Activated CD8-positive, alpha-beta memory T cell treated with anti-CD3 and anti-CD28 coated beads for 4 hours (primary cell): ENCODE measurements at places on chromosomes 12 and 14.

GRCh38 chr12:119589097-119589496 lies 4.5 kb upstream of the TMEM233 start:
- no peak for DNase-seq

DNA sequence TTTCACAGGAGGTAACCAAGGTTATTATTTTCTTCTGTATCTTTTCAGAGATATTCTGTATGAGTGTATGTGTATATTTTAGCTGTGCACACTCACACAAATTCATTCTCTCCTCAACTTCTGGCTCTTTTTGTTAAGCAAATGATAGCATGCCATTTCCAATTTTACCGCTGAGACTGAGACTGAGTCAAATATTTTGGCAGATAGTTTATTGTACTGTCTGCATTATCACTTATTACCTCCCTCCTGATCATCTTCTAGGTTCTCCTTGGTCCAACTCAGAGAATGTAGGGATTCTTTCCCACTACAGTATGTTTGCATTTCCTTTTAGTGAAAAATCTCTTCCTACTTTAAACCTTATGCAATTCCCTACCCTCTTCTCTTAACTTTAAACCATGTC lies 33.3 kb downstream of the DACT1 start:
- DNase-seq: no peak

DNA sequence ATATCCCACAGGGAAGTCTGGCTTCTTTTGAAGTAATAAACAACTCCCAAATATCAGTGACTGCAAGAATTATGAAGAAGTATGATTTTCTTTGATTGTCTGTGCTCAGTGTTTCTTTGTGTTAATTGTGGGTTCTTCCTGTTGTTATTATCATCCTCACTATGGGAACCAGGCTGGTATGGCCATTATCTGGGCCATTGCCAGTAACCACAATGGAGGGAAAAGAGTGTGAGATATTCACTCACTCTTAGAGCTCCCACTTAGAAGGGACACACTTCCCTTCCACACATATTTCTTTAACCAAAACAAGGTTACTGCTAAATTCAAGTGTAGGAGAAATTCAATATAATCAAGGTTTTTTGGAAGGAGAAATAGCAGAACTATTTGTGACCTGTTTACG lies 503.7 kb downstream of the SLC6A15 start:
- no peak for DNase-seq

DNA sequence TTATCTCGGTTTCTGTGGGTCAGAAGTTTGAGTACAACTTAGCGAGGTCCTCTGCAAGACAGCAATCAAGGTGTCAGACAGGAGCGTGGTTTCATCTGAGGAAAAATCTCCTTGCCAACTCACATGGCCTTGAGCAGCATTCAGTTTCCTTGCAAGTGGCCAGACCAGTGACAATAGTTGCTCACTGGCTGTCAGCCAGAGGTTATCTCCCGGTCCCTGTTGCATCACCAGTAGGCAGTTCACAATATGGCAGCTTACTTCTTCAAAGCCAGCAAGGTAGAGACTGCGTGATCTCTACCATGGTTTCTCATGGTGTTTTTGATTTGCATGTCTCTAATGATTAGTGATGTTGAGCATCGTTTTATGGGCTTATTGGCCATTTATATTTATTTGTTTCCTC lies 143.8 kb upstream of the DAAM1 start:
- DNase-seq: no peak

- DNase-seq: no peak
These were observed 72.5 kb downstream of the ITPK1 start for GRCh38 chr14:93042968-93043940.

DNA sequence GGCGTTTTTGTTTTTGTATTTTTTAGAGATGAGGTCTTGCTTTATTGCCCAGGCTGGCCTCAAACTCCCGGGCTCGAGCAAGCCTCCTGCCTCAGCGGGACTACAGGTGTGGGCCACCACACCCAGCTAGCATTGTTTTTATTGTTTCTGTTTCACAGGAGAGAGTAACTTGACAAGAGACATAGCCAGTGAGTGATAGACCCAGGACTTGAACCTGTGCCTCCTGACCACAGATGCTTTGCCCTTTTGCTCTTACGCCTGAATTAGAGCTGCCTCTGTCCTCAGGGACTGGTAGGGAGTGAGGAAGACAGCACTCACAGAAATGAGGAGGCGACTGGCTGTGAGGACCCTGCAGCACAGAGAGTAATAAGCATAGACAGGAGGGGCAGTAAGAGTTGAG lies 2.3 kb downstream of the EVL start:
- no peak for DNase-seq

GRCh38 chr14:99093532-99094517 lies 178.2 kb downstream of the BCL11B start:
- DNase-seq: no peak

GRCh38 chr12:49489154-49489553 lies 49.7 kb upstream of the KCNH3 start:
- no peak for DNase-seq

DNA sequence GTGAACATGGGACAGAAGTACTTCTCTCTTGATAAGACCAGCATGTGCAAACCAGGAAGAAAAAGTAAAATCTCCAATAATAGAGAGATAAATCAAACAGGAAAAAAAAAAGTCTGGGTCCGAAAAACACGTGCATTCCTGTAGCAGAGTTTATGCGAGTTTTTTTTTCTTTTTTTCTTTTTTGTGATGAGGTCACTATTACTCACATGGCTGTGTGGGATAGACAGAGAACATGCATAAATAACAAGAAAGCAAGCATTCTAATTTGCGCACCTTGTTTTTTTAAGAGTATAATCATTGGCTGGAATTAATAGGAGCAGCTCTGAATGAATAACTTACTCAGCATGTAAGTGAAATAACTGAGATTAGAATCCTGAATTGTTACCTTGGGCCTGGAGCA lies 91.9 kb upstream of the CPM start:
- no peak for DNase-seq

DNA sequence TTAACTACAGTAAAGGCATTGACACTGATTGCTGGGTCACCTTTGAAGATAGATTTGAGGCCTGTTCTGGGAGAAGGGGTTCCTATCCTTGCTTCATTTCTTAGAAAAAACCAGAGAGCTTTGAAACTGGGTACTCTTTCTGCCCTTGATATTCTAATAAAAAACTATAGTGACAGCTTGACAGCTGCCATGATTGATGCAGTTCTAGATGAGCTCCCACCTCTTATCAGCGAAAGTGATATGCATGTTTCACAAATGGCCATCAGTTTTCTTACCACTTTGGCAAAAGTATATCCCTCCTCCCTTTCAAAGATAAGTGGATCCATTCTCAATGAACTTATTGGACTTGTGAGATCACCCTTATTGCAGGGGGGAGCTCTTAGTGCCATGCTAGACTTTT lies 36.4 kb downstream of the CAND1 start:
- no peak for DNase-seq

DNA sequence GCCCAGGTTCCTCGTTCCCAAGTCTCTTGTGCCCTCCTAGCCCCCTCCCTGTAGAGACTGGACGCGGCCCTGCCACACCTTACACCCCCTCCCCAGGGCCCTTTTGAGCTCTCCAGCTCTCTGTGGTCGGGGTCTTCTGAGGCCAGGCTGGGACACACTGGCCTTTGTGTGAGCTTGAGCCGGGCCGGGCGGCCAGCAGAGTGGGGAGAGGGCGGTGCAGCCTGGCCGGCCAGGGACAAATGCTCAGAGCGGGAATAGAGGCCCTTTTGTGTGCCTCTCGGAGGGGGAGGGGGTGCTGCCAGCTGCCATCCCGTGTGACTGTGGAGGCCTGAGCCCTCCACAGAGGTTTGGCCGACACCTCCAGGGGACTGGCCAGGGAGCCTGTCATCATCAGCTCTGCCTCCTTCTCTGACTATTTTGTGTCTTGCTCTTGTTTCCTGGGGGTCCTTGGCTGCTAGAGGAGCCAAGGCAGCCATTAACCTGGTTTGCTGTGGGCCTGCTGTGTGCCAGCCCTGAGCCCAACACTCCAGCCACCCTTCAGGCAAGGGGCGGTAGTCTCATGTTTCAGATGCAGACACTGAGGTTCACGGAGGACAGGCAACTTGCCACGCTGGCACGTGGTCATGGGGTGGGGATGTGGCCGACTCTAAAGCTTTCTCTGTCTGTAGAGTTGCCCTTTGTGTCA lies 13.6 kb downstream of the FAM222A start:
- DNase-seq: no peak

DNA sequence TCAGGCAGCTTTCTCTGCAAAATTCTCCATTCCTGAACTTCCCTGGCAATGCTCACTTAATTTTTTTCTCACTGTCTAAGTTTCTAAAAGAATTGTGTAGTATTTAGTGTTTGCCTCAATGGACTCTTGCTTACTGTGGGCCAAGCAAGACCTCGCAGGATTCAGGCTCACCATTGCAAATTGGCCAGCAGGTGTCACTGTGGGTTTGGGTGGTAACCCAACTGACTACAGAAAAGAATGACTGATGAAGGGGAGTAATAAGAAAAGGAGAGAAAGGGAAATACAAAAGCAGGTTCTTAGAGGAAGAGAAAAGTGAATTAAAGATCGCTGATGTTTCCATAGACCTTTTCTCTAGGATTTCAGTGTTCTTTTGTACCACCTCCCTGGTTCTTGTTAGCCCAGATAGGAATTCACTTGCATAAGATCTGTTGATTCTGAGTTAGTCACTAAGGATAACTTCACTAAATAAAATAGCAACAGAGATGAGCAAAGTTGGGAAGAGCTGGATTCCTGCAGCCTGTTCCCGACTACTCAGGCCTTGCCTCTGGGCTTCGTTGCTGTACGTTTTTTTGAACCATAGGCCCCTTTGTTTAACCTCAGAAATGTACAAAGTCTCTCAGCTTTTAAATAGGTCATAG lies 386.5 kb upstream of the DDHD1 start:
- DNase-seq: no peak

GRCh38 chr12:113897406-113897805 lies 68.7 kb downstream of the RBM19 start:
- DNase-seq: no peak

DNA sequence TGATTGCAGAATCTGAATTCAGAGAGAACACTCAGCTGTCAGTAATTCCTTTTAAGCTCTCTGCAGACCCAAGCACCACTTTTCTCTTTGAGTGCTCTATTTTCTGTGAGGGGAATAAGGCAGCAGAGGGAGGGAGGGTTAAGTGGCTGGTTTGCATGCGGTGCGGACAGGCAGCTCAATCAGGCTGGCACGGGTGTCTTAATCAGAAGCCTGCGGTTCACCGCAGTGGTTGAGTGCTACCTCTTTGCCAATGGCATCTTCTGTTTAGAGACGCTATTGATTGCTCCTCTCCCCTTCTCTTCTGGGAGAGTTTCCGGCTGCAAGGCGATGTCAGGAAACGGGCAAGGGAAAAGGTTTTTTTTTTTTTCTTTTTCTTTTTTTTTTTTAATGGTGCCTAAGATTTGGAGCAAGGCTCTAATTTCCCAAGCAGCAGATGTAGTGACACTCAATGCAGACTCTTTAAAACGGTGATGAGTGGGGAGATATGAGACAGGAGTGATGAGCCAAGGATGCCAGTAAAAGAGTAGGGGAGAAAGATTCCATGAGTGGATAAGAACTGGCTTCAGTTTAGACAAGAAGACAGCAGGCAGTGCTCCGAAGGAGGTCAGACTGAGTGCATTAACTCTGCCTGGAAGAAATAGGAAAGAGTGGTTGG lies 533.7 kb upstream of the SEL1L start:
- no peak for DNase-seq

DNA sequence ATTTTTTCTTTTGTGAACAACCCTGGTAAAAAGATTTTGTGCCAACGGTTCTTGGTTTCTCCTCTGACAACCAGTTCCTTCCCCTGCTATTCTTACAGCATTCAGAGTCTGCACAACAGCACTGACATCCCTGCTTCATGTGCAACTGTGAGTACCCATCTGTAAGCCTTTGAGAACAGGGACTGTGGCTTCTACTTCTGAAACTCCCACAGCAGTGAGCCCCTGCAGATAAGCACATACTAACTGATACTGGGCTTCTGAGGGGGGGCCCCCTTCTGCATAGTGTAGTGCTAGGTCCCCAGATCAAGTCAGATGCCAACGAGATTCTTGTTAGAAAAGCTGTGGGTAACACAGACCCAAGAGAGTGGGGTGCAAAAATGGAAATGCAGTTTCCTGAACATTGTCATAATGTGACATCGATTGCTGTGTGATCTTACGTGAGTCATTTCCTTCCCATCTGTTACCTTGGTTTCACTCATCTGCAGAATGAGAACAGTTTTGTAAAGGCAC lies 11.1 kb upstream of the NINJ2 start:
- peak; percentile 55 for DNase-seq
